ENCODE measurements at places on chromosomes 1 and 21.
A peak's percentile ranks its signal among the peaks of the same experiment; 100 is the strongest.

GRCh38 chr21:43899307-43900077 lies 34.5 kb downstream of the AGPAT3 start:
- no peak for DNase-seq

GRCh38 chr1:48697066-48697707 lies 79.5 kb downstream of the BEND5 start:
- DNase-seq = no peak

GRCh38 chr1:33634806-33635205 lies 162.4 kb downstream of the ZSCAN20 start:
- DNase-seq = no peak

GRCh38 chr1:235867903-235868469 lies 1.3 kb upstream of the LYST start:
- DNase-seq = no peak

GRCh38 chr1:150182247-150182646 lies 32.5 kb downstream of the PLEKHO1 start:
- peak; percentile 60 for DNase-seq

- DNase-seq = no peak
Measured at GRCh38 chr1:245301162-245301580, 146.4 kb downstream of the KIF26B start.

GRCh38 chr1:31769720-31770390 lies 5.7 kb upstream of the ADGRB2 start:
- no peak for DNase-seq

DNA sequence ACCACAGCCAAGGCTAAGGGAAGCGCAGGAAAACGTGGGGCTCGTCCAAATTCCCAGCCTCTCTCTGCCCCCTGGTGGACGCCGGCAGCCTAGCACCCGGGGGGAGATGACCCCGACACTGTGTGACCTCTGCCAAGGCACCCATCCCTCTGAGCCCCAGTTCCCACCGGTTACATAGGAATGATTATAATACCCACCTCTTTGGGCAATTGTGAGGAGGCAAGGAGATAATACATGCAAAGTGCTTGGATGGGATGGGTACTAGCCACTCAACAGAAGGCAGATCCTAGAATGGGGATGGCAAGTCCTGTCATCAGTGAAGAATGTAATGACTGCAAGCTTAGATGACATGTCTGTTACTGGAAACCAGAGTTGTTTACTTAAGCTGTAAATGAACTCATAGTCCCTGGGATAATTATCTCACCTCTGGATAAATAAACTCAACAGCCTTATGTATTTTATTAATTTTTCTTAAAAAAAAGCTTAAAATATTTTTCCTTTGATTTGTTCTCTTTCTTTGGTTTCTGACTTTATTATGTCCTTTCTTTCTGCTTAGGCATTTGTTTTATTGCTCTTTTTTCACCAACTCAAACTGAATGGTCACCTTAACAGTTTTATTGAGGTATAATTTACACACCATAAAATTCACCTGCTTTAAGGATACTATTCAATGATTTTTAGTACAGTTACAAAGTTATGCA lies 11.3 kb upstream of the BMP8B start:
- DNase-seq = peak; percentile 50

GRCh38 chr1:64756770-64757169 lies 11.9 kb downstream of the RAVER2 start:
- DNase-seq = no peak

- no peak for DNase-seq
Measured at GRCh38 chr1:27570356-27570755, 33.6 kb downstream of the AHDC1 start.

- DNase-seq = no peak
Measured at GRCh38 chr1:32005522-32005921, 8.1 kb upstream of the KHDRBS1 start.

- no peak for DNase-seq
Measured at GRCh38 chr1:58446368-58446767, 100.2 kb downstream of the OMA1 start.

GRCh38 chr1:175911138-175911537 lies 167.7 kb upstream of the TNR start:
- DNase-seq = no peak

DNA sequence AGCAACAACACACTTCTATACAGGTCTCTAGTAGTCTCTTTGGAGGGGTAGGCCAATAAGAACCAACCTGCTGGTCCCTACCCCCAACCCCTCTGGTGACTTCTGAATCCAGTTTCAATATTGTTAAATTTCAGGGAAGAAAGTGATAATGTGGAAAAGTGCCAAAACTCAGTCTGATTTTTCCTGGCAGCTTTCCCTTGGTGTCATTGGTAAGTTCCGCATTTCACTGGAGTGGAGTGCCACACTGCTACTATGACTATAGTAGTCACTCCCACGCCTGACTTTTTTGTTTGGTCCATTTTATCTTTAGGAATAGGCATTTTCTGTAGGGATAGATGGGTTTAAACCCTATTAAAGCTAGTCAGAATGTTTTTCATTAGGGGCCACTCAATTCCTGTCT lies 5.7 kb upstream of the ARID1A start:
- no peak for DNase-seq

All from anterior cingulate cortex (tissue), 58 donors.